NCI-H1436 treated with DMSO at 0.1 percent for 48 hours (cell line): ENCODE measurements at places on chromosomes 16 and 17.

GRCh38 chr16:560204-560700, at the start of gene PRR35:
PRR35 (plus strand) TSS chr16:560394; CDS start chr16:563295, 2,901 bp downstream.
- DNase-seq, result no peak

GRCh38 chr17:46968224-46968834, 10.7 kb downstream of the RPRML start:
- DNase-seq, result no peak

DNA sequence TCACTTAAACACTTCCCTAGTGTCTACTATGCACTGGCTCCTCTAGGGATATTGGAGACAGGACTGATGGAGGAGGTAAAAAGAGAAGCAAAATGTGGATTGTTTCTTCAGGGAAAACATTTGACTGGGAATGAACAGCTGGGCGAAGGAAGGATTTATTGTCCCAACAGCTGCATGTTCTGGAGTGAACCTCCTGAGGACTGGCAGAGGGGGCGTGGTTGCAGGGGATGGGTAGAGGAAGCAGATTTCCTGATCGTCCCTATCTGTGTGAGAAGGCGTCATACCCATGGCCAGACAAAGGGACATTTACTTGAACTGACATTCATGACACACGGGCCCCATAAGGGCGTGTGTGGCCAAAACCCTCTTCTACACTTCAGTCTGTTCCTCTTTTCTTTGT, 321.5 kb downstream of the MAP2K4 start:
- DNase-seq, result no peak

DNA sequence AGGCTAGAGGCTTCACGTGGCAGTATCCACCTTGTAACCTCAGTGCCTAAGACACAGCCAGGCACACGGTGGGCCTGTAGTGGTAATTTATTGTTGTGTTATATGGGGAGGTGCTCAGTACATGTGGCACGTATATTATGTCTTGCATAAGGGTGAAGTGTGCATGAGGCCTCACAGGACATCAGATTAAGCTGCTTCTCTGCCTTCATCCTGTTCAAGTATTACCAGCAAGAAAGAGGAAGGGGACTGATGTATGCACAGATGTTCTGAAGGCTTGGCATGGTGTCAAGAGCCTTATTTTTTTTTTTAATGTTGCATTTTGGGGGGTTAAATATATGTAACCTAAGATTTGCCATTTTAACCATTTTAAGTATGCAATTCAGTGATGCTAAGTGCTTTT, 71.6 kb downstream of the ABCC1 start:
- no peak for DNase-seq

- DNase-seq, result no peak
Measured at GRCh38 chr17:54662978-54663876, 237.4 kb upstream of the TOM1L1 start.

DNA sequence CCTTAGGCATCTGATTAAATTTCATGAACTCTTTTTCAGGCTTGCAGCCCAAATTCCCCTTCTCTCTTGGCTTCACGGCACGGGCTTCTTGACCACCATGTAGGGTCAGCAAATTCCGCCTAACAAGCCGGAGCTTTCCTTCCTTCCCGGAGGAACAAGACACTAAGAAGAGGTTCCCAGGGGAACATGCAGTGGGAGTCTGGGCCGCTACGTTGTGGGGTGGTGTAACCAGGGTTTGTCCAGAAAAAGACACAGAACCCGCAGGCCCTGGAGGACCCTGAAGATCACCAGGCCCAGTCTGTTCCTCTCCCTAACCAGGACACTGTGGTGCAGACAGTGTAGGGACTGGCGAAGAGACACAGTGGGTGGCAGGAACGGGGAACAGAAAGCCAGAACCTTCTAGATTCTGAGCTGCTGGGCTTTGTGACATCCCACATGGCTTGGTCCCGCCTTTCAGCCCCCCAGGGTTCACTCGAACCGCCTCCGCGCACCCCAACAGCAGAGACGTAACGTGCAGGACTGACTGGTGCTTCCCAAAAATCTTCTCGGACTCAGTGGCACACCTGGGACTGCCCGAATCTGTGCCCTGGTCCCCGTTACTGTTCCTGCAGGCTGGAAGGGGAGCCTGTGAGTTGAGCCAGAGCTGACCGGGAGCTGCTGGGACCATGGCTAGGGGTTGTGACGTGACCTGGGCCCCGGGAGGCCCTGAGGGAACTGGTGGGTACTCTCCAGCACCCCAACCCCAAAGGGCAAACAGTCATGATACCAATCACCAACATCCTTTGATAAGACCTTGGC, 55.2 kb downstream of the TBC1D16 start:
- DNase-seq, result no peak

GRCh38 chr16:2004795-2005517, 4.7 kb downstream of the ZNF598 start:
- no peak for DNase-seq

GRCh38 chr17:77946900-77947645, 11.4 kb upstream of the TNRC6C start:
- no peak for DNase-seq

GRCh38 chr16:54582631-54583250, 296.2 kb upstream of the IRX3 start:
- DNase-seq, result no peak

DNA sequence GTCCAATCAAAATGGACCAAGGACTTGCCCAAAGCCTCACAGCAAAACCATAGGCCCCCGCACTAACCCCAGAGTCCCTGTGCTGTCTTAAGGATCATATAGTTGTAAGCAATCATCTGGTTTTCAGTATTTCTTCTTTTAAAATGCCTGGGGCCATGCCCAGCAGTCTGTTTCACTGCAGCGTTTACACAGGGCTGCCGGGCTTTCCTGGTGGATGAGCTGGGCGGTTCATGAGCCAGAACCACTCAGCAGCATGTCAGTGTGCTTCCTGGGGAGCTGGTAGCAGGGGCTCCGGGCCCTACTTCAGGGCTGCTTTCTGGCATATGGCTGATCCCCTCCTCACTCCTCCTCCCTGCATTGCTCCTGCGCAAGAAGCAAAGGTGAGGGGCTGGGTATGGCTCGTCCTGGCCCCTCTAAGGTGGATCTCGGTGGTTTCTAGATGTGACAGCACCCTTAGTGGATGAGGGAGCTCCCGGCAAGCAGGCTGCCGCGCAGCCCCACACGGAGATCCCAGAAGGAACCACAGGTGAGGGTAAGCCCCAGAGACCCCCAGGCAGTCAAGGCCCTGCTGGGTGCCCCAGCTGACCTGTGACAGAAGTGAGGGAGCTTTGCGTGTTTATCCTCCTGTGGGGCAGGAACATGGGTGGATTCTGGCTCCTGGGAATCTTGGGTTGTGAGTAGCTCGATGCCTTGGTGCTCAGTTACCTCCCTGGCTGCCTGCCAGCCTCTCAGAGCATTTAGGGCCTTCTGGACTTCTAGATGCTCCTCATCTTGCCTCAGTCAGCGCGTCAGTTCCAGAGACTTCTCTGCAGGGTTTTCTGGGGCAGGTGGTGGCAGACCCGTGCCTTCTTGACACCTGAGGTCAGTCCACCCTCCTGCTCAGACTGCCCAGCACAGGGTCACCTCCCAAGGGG, 24.8 kb upstream of the STH start:
- no peak for DNase-seq

GRCh38 chr16:77277141-77277540, 77.9 kb downstream of the SYCE1L start:
- DNase-seq, result no peak

DNA sequence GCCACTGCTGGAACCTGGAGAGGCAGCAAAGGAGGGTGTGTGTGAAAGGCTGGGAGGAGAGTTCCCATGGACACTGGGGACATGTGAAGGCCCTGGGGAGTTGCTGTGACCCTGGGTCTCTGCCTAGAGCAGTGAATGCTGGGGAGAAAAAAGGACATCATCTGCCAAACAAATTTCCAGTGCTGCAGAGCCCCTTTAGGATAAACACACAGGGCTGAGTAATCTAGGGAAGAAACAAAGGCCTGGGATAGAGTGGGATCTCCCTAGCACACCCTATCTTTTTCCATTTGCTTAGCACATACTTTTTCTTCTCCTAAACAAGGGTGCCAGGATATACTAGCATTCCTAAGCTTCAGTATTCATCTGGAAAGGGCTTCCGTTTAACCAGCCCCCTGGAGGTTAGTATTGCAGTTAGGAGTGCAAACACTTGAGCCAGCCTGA, 3.3 kb upstream of the HIGD1B start:
- DNase-seq, result no peak

DNA sequence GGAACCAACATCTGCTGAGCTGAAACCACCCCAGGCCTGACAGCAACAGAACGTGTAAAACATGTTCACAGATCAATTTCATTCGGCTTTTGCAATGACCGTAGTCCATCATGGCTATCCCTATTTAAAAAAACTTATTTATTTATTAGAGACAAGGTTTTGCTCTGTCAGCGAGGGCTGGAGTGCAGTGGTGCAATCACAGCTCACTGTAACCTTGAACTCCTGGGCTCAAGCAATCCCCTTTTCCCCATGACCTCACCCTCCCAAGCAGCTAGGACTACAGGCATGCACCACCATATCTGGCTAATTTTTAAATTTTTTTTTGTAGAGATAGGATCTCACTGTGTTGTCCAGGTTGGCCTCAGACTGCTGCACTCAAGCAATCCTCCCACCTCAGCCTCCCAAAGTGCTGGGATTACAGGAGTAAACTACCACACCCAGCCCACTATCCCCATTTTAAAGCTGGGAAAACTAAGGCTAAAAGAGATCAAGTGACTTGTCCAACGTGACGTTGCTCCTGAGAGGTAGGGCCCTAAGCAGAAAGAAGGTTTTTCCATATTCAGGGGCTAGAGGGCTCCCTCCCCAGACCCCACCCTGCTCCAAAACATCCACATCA, 77.7 kb downstream of the MYH11 start:
- DNase-seq, result no peak

GRCh38 chr17:48175692-48176470, 68.3 kb downstream of the SNX11 start:
- DNase-seq, result no peak

DNA sequence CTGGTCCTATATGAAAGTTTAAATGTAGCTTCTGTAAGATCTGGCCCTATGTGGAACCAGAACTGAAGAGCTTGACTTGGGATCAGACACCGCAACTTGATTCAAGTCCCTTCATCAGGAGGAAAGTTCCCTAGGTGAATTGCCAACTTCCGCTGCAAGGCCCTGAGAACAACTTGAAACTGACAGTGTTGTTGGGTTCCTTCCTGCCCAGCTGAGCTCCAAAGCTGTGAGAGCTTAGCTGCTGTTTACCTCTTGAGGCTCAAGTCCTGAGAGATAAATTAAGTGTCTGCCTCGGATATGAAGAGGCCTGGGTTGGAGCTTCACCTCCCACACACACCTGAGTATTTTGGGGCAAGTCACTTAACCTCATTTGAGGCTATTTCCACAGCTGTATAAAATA, 44.7 kb downstream of the REXO5 start:
- DNase-seq, result no peak

- no peak for DNase-seq
Measured at GRCh38 chr16:11588321-11589197, 1.8 kb upstream of the LITAF start.

DNA sequence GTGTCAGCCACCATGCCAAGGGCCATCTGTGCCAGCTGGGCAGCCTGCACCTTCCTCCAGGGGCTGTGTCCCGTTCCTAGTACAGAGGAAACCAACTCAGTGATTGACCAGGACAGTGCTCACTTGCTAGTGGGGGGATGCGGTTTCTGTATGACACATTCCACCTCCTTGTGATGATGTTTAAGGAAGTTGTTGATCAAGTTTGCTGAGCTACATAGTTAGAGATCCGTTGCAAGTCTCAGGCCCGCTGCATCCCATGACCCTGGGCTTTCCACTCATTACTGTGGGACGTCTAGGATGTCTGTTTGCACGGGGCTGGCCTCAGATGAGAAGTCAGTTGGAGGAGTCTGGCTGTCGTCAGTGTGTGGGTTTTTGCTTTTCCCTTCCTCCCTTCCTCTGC, 33.6 kb downstream of the RNF213 start:
- DNase-seq, result no peak

GRCh38 chr17:81537343-81537855, 9.2 kb downstream of the FSCN2 start:
- no peak for DNase-seq

GRCh38 chr17:28384281-28385036, 13.0 kb downstream of the SARM1 start:
- no peak for DNase-seq

DNA sequence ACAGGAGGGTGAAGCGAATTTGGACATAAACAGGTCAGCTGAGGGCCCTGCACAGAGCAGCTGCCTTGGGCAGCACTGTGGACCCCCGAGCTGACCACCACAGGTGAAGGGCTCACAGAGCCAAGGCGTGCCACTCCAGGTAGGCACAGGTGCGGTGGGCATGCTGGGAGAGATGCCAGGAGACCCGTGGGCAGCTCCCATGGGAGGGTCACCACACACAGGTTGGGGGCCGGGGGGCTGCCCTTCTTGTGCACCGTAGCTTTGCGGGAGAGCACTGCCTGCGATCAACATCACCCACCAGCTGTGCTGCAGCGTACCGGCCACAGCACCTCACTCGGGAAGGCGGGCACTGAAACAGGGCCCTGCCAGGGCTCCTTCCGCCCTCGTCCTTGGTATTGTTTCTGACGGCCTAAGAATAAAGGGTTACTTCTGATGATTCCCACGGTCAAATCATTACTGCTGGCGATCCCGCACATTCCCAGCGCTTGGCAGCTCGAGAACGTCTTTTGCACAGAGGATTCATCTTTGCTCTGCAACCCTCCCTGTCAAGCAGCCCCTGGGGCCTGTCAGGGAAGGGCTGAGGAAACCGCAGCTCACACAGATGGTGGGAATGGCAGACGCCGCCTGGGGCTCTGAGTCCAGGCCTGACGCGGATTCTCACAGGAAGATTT, 181.7 kb downstream of the BANP start:
- DNase-seq, result no peak

GRCh38 chr16:13634959-13635358, 285.0 kb upstream of the ERCC4 start:
- DNase-seq, result no peak

- DNase-seq, result no peak
Measured at GRCh38 chr17:73347351-73347750, 35.5 kb upstream of the CDC42EP4 start.

DNA sequence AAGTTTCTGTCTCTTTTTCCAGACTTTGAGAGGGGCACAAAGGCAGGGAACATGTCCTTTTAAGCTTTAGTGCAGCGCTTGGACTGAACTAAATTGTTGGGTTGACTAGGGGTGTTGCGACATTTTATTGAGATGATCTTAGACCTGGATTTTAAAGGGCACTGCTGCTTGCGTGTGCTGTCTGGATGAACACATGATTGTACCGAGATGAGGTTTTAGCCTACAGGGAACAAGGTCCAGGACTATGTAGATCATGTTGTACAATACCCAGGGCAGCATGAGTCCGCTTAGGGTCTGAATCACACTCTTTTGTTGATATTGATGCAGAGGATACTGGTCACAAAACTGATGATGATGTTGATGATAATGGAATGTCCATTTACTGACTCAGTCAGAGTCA, 5.2 kb upstream of the RGS9 start:
- DNase-seq, result no peak

GRCh38 chr16:10571354-10571753, 9.0 kb downstream of the EMP2 start:
- DNase-seq, result no peak
